ENCODE measurements at places on chromosomes 12 and 14.

GRCh38 chr12:123075646-123076171 lies 75.2 kb downstream of the PITPNM2 start:
- DNase-seq: peak; percentile 86

DNA sequence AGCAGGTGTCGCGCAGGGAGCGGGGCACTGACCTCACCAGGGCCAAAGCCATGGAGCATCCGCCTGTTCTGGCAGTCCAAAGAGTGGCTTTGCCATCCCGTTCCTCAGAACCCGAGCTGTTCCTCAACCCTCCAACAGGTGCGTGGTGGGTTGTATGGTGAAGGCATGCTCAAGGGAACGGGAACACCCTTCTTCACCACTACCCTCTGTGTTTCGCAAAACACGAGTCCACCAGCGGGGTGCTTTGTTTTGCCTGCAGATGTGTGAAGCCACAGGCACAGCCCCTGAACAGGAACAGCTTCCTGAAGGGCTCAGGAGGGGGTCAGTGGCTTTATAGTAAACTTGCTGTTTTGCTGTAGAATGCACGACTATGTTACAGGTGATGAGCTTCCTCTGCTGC lies 52.7 kb downstream of the SMOC1 start:
- no peak for DNase-seq

DNA sequence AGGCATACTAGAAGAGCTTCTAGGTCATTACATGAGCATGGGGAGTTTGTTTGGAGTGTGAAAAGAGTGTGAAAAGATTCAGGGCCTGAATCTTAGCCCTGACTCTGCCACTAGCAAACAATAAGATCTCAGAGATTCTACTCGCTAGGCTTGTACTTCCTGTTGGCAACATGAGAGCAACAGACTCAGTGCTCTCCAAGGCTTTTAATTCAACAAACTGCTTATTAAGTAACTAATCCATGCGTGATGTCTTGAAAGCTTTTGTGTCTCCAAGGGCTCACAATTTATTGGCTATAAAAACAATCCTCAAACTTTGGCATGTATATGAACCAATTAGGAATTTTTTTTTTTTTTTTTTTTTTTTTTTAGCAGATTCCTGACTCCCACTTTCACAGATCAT lies 105.1 kb downstream of the STXBP6 start:
- no peak for DNase-seq

DNA sequence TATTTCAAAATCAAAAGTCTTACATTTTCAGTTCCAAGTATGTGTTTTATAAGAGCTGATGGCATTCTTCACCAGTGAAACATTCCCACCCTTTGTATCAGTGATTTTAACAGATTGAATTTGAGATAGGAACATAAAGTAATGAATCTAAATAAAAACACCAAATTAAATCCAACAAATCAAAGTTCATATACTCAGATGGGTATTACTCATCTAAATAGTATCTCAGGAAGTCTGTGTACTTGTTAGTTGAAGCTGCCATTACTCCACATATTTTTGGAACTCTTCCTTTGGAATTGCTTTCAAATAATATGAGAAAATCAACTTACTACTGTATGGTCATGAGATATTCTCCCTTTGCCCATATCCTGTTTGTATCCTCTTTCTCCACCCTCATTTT lies 89.1 kb downstream of the MIA2 start:
- DNase-seq: no peak

- no peak for DNase-seq
Observed at GRCh38 chr14:61219673-61220072, 61.5 kb downstream of the TMEM30B start.

DNA sequence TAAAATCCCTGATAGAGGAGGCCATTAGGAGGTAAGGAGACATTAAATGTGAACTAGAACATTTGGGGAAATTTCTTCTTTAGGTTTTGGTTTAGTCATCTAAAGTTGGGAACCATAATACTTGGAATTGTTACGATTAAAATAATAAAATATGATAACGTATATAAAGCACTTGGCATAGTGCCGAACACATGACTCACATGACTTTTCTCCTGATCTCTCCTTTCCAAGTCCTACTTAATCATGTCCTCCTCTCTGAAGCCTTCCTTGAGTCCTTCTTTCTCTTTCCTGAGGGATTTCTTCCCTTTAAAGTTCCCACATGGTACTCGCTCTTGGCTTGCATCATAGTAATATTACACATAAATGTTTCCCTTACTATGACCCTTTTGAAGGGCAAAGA lies 20.0 kb downstream of the BEST3 start:
- DNase-seq: no peak

DNA sequence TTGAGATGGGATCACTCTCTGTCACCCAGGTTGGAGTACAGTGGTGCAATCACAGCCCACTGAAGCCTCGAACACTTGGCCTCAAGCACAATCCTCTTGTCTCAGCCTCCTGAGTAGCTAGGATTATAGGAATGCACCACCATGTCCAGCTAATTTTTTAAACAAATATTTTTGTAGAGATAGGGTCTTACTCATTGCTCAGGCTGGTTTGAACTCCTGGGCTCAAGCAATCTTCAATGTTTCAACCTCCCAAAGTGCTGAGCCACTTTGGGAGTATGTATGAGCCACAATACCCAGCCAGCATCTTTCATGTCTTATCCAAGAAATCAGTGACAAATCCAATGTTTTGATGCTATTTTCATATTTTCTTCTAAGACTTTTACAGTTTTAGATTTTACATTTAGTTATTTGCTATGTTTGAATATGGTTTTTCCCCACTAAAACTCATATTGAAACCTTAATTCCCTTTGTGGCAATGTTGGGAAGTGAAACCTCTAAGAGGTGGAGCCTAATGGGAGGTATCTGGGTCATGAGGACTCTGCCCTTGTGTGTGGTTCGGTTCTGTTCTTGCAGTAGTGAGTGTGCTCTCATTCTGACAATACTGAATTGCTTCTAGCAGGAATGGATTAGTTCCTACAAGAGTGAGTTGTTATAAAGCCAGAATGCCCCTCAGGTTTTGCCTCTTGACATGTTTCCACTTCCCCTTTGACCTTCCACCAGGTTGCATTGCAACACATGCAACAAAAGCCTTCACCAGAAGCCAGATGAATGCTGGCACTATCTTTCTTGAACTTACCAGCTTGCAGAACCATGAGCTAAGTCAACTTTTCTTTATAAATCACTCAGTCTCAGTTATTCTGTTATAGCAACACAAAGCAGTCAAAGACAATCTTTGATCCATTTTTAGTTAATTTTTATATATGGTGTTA lies 80.8 kb upstream of the AMIGO2 start:
- no peak for DNase-seq

GRCh38 chr14:39275395-39275794 lies 41.7 kb downstream of the MIA2 start:
- DNase-seq: no peak

DNA sequence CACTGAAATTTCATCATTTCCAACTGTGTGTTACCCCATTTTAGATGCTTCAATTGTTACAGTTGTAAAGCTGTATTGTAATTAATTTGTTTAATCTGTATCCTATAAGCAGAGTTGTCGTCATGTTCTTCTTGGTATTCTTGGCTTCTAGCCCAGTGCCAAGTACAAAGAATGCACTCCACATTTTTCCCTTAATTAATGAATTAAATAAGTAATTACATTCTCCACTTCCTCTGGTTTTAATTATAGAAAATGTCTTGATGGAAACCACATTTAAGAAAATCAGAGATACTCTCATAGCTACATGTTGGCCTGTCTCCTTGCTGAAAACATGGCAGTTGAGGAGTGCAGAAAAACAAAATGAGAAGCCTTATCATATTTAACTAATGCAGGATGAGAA lies 746 bp downstream of the DNAI7 start:
- no peak for DNase-seq

GRCh38 chr14:34718750-34719304 lies 4.4 kb upstream of the CFL2 start:
- no peak for DNase-seq

DNA sequence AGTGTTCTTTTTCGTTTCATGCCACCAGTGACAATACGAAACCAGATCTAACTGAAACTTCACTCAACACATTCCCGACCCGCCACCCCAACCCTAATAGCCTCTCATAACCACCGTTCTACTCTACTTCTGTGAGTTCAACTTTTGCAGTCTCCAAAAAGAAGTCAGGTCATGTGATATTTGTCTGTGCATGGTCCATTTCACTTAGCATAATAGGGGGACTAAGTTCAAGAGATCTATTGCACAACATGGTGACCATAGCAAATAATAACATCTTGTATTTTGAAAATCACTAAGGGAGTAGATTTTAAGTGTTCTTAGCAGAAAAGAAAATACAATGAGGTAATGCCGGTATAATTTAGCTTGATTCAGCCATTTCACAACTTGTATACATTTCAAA lies 376.4 kb downstream of the DIO2 start:
- DNase-seq: no peak

- DNase-seq: no peak
Observed at GRCh38 chr12:128863957-128864356, 10.7 kb downstream of the GLT1D1 start.

DNA sequence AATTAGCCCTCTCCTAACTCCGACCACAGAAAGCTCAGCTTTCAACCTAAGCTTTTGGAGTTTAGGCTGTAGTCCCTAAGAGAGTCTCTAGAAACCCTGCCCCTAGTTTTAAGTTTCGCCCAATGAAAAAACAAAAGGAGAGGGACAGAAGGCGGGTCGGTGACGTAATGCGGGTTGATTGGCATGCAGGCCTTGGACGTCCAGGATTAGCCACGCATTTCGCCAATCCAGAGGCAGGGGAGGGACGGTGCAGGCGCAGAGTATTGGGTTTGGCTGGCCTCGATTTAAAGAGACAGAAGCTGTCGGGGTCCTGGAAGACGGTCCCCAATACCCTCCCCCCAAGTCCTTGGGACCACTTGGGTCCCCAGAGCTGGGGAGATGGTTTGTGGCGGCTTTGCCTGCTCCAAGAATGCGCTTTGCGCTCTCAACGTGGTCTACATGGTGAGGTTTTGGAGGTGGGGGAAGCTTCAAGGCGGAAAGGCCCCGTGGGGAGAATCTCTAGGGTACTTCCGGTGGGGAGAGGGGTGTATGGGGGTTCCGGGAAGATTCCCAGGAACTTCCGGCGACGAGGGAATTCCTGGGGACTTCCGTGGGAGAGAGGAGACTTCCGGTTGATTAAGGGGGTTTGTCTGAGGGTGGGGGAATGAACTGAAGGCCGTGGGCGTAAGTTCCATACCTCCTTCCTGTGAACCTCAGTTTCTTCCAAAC lies at the start of gene TSPAN31:
Gene TSPAN31 (plus strand): TSS at position 263 of the 708 bp plus-strand sequence. CDS start 116 bp downstream, at position 379.
- peak; percentile 93 for DNase-seq

GRCh38 chr12:90004319-90005074 lies 295.9 kb upstream of the ATP2B1 start:
- no peak for DNase-seq

DNA sequence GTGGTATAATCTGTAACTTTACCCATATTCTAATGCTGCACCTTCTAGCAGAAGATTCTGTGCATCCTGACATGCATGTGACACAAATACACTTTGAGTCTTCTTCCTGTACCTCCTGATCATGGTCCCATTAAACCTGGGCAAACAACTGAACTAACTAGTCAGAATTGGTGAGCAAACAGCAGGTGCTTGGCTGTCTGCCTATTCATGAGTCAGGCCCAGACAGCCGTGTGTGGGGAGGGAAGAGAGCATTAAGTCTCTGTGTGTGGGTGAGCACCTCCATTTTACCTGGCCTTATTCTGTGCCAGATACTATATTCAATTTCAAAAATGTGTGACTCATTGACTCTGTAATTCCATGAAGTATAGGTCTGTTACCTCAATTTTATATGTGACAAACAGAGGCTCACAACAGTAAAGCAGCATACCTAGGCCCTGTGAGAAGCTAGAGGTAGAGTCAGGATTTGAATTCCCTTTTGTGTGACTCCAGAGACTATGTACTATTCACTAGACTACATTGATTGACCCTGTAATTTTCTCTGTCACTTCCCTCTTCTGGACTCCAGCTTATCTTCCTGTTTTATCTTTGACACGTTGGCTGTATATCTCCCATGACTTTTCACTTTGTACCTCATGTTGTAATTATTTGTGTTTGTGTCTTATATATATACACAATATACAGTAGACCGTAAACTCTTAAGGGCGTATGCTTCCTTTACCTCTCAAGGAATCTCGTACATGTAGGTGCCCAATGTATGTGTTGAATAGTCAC lies 32.2 kb downstream of the SUSD6 start:
- DNase-seq: peak; percentile 74

GRCh38 chr12:24054416-24054815 lies 104.9 kb upstream of the SOX5 start:
- DNase-seq: no peak

- DNase-seq: no peak
Observed at GRCh38 chr12:110677982-110678381, 10.9 kb downstream of the HVCN1 start.

DNA sequence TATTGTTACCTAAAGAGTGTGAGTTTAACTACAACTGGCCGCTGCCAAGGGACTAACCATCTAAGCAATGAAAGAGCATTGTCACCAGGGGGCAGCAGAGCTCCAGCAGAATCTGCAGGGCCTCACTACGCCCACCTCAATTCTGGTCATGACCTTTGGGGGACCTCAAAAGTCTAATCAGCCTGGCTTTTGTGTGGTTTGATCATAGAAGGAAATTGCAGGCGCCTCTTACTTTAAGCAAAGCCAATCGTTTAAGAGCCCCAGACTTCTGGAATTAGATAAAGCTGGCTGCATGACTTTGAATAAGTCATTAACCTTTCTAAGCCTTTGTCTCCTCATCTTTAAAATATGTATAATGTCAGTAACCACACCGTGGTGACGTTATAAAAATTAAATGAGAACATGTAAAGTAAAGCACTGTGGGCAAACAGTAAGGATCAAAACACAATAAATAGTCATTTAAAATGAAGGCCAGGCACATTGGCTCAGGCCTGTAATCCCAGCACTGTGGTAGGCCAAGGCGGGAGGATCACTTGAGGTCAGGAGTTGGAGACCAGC lies 58.6 kb downstream of the TBX3 start:
- DNase-seq: peak; percentile 44

GRCh38 chr12:14970473-14970872 lies 2.4 kb upstream of the PDE6H start:
- DNase-seq: no peak

DNA sequence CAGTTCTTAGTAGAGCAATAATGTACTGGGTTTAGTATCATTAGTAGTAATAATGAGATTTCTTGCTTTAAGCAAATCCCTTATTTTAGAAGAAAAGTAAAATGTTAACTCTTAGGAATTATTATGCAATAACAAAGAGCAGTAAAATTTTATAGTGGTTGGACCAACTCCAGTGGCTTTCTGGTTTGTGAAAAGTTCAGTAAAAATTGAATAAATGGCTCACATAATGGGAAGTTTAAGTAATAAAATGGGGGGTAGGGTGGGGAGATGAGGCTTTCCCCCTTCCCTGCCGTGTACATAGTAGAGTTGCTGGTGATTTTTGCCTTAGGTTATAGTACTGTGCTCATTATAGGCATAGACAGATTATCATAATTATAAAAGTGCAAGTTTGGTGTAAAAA lies 250.5 kb upstream of the ATP2B1 start:
- DNase-seq: no peak

- no peak for DNase-seq
Observed at GRCh38 chr12:1464925-1465324, 129.5 kb downstream of the FBXL14 start.

DNA sequence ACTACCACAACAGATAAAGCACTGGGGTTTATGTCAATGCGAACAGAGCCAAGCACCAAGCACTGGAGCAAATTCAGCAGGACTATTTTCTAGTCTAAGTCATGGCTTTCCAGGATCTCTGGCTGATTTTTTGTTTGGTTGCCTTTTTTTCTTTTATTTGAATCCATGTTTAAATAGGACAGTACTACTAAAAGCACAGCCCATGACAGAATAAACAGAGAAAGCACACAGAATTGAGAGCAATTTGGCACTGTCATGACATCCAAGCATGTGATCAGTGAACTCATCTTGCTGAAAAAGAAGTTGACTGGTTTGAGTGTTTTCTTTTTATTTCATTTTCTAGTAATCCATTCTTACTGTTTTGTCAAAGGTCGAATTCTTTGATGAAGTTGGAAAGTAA lies 23.1 kb upstream of the RERG start:
- DNase-seq: no peak

All from activated T-cell treated with anti-CD3 and anti-CD28 coated beads, Interleukin-2, amount 50 U/mL, for 48 hours (primary cell).